CD4-positive, alpha-beta memory T cell (primary cell): ENCODE measurements at places on chromosomes 2 and 18.

GRCh38 chr2:42819160-42819559 is 26.8 kb upstream of the HAAO start:
- no peak for DNase-seq

DNA sequence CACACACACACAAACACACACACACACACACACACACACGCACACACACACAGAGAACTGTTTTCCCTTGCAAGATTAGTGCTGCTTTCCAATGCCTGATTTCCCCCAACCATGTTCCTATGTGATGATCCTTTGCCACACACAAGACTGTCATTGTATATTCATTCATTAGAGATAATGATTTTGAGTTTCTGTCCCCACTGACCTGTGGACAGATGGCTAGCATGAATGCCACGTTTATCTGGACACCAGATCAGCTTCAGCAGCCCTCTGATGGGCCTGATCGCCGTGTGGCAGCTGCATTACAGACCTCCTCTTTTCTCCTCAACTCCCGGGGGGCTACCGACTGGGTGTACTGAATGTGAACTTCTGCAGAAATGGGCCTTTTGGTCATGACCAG is 353.0 kb downstream of the MYCN start:
- no peak for DNase-seq

DNA sequence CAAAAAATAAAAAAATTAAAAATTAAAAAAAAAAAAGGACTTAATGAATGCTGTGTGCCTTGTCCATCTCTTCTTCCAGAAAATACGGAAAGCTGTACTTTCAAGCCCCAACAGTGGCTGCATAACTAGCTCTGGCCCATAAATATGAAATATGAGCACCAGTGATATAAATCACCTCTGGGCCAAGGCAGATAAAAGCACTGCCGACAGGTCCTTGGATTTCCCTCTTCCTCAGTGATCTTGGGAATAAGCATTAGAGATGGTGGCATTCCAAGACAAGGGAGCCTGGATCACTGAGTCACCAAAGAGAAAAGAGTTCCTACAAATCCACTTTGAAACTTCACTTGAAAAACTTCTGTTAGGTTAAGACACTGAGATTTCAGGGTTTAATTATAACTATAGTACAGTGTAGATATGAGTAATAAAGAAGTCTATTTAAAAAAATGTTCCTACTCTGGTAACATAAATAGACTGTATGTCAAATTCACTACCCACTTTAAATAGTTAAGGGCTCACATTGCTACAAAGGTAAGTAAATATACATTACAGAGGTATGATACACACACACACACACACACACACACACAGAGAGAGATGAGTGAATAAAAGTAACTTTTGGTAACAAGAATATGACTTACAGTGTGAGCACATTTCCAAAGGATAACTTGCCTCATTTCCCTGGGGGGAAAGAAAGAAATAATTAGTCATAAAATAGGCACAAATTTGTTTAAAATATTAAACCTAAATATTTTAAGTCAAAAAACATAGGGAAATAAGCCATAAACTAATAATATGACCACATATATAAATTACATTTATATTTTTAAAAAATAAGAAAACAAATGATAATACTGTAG is 35.6 kb downstream of the PPP3R1 start:
- no peak for DNase-seq

GRCh38 chr2:85812094-85812735 is 58.4 kb downstream of the ATOH8 start:
- DNase-seq: no peak
